ENCODE measurements at places on chromosomes 2 and 18.

DNA sequence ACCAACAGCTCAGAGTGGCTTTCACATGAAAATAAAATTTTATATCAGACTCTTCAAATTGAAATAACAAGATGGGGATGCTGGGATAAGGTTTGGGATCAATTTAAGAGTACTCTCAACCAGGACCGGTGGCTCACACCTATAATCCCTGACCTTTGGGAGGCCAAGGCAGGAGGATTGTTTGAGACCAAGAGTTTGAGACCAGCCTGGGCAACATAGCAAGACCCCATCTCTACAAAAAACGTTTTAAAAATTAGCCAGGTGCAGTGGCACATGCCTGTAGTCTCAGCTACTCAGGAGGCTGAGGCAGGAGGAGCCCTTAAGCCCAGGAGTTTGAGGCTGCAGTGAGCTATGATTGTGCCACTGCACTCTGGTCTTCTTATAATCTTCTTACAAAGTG is 2.6 kb downstream of the LMAN2L start:
- DNase-seq = no peak

DNA sequence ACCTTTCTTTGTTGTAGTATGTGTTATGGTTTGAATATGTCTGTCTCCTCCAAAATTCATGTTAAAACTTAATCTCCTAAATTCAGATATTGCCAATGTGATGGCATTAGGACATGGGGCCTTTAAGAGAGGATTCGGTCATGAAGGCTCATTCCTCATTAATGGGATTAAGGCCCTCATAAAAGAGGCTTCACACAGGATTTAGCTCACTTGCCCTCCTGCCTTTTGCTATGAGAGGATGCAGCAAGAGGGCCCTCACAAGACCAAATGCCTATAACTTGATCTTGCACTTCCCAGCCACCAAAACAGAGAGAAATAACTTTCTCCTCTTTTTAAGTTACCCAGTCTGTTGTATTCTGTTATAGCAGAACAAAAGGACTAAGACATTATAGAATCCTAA is 19.7 kb downstream of the ZBTB14 start:
- DNase-seq = peak; percentile 92

- no peak for DNase-seq
Measured at GRCh38 chr18:23547306-23547705, 39.0 kb downstream of the NPC1 start.

GRCh38 chr2:167504695-167505094 is 616.4 kb downstream of the XIRP2 start:
- no peak for DNase-seq

DNA sequence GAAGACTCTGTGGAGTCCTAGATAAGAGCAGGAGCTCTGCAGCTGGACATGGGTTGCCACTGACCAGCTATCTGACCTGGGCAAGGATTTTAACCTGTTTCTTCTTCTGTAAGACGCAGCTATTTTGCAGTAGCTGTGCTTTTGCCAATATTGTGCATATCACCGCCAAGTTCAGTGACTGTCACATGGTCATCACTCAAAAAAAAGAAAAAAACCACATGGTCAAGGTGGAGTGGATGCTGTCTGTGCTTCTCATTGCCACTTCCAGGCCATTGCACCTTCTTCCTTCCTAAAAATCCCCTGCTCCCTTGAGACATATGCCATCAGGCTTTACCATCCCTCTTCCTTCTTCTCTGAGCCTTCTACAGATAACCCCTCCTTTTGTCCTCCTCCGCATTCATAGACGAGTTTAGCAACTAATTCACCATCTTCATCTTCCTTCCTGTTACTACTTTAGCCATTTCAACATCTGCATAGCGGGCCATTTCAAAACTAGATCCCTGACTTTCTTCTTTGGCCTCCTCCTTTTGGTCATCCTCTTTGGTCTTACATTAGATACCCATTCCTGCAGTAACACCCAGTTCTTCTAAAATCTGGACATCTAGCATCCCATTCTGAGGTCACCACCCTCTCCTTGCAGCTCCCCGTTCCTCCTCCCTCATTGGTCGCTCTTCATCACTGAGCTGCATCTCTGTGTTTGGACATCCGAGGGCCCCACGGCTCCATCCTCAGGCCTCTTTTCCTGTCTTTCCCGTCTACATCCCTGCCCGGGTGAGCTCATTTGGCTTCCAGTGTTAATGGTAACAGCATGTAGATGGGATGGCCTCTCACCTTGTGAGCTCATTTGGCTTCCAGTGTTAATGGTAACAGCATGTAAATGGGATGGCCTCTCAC is 17.8 kb downstream of the RNF144A start:
- no peak for DNase-seq

GRCh38 chr18:76376668-76377358 is 118.2 kb downstream of the ZNF516 start:
- DNase-seq = no peak

DNA sequence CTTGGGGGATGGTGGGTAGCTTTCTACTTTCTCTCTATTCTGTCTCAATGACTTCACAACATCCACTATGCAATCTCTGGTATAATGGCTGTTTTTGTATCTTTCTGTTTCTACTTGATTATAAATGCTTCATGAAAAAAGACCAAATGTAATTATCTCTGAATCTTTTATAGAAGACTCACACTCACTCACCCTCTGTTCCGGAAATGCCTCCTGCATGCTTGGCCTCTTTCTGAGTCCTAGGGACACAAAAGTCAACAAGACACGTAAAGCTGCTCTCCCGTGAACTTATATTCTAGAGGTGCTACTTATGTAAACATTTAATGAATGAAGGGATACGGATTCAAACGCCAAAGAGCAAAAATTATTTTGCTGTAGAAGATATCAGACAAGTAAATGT is 502.2 kb upstream of the SOX11 start:
- DNase-seq = no peak

DNA sequence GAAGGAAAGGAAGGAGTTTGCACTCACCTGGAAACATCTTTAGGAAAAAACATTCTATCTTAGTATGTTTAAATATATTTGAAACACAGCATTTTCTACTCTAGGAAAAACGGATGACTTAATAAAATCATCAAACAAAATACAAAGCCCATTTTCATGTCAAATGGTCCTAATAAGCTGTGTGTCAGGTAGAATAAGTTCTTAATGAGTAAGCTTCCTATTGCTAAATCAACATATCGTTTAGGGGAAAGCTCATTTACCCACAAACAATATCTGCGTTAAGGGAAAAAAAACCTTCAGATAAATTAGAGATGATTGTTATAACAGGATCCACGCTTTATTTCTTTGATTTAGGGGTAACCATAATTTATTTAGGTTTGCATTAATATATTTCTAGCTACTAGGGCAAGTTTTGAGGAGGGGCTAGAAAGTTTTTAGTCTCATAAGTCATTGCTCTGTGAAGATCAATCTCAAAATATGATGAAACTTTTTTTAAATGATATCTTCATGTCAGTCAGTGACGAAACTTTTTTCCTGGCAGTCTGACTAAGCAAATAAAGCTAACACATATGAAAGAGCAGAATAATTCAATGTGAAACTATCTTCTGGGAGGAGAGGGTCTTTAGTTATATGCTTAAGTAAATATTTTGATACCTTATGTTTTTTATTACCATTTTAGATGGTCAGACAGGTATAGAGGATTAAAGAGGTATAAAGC is 147.1 kb downstream of the WDSUB1 start:
- DNase-seq = no peak

- no peak for DNase-seq
Measured at GRCh38 chr2:3596901-3597417, 2.0 kb downstream of the COLEC11 start.
